Stimulated activated CD4-positive, alpha-beta T cell treated with anti-CD3 and anti-CD28 coated beads, Interleukin-15, amount 100 ng/mL, for 1 hour (primary cell): ENCODE measurements at places on chromosomes 11 and 22.

DNA sequence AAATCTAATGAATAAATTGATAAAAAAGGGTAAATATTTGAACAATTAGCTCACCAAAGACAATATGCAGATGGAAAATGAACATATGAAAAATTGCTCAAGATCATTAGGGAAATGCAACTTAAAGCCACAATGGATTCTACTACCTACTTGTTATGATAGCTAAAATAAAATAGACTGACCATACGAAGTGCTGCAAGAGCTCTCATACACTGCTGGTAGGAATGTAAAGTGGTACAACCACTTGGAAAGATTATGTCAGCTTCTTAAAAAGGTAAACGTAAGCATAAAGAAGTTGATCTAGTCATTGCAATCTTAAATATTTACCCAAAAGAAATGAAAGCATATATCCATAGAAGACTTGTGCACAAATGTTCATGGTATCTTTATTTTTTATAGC is 504.2 kb upstream of the ARHGAP42 start:
- DNase-seq: no peak

GRCh38 chr22:48577014-48577690 is 1250.5 kb downstream of the BRD1 start:
- no peak for DNase-seq

DNA sequence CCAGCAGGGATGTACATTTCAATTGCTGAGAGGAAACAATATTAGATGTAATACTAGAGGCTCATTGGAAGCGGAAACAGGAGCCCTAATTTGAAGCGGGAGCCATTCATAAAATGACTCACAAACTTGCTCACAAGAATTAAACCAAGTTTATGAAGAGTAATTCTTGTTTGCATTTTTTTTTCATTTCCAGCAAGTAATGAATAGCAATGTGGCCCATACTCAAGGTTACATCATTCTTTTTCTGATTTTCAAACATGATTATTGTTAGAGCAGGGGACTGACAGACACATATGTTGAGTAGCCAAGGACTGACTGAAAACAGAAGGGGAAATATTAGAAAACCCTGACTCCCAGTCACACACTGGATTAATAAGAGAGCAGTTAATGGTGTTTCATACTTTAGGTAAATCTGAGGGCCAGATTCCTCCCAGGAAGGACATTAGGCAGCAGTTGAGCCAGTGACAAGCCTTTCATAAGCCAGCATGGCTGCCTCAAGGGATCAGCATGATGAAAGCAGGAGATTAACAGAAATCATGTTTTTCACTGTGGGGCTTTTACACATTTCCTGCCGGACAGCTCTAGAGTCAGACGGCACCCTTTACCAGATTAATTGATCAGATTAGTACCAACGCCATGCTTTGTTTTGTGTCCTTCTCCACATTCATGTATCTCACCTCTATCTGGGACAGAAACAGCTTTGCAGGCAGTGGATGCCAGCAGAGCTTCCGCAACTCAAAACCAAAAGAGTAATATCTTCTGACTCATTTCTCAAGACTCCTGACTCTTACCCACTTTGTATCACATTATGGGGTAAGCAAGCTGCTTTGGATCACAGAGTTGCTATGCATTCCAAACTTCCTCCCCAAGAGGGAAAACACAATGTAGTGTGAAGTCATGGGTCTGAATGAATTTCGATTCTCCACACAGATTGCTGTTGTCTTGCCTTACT is 831.6 kb downstream of the KCNA4 start:
- DNase-seq: no peak

DNA sequence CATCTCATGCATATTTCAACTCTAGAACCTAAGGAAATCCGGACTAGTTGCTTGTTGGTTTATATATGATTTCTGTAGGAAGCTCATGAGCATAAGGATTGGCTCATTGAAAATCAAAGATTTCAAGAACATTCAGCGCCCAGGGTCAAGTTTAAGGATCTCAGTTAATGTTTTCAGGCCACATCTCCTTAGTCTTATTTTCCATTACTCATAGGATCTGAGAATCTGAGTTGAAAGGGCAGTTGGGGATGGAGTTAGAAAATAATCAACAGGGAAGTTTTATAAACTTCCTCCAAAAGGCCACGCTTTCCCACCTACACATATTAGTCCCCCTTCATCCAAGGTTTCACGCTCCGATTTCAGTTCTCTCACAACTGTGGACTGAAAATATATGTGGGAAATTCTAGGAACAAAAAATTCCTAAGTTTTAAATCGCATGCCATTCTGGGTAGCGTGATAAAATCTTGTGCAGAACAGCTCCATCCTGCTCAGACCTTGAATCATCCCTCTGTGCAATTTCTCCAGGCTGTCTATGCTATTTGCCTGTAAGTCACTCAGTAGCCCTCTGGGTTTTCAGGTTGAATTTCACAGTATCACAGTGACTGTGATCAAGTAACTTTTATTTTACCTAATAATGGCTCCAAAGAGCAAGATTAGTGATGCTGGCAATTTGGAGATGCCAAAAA is 160.2 kb downstream of the KIRREL3 start:
- DNase-seq: no peak

- no peak for DNase-seq
Measured at GRCh38 chr11:27085605-27086004, 45.0 kb downstream of the BBOX1 start.

GRCh38 chr11:64720167-64720566 is 2.8 kb downstream of the NRXN2 start:
- no peak for DNase-seq

- DNase-seq: no peak
Measured at GRCh38 chr11:92766698-92767097, 202.8 kb upstream of the MTNR1B start.

GRCh38 chr11:117579161-117579560 is 217.9 kb downstream of the DSCAML1 start:
- no peak for DNase-seq

DNA sequence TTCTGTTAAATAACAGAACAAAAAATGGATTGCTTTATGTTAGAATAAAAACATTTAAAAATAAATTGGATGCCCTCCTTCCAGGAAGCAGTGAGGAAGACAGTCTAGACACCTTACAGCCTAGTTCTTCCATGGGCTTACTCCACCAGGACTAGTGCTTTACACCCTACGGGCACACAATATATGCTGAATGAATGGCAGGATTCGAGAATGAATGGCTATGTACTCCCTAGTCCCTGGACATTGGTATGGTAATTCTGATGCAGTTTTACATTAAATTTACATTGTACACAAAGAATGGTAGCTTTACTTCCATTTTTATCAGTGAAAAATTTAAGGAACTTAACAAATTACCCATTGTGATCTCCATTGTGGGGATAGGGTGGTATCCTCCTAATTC is 16.7 kb downstream of the TMEM218 start:
- DNase-seq: no peak

DNA sequence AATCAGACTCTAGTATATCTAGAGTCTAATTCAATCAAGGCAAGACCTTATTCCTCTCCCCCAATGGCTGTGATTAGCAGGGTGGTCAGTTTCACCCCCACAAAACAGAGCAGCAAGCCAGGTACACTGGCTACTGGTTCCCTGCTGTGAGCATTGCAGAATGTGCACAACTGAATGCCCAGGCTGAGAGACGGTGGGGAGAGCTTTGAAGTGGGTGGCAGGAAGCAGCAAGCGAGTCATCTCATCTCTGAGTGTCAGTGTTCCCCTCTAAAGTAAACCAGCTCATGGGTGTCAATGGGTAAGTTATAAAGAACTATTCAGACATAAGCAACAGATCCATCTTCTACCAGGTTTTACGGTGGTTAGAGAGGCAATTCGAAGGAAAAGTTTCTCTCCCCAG is 37.6 kb downstream of the GAB4 start:
- no peak for DNase-seq

- no peak for DNase-seq
Measured at GRCh38 chr11:71491940-71492339, 35.1 kb upstream of the KRTAP5-7 start.

GRCh38 chr11:124874571-124875255 is 9.5 kb downstream of the ROBO3 start:
- DNase-seq: no peak

- no peak for DNase-seq
Measured at GRCh38 chr11:65416841-65417701, 5.5 kb upstream of the NEAT1 start.

GRCh38 chr22:35782504-35782903 is 64.8 kb downstream of the APOL5 start:
- DNase-seq: no peak

- no peak for DNase-seq
Measured at GRCh38 chr11:129769059-129769458, 46.6 kb upstream of the TMEM45B start.

DNA sequence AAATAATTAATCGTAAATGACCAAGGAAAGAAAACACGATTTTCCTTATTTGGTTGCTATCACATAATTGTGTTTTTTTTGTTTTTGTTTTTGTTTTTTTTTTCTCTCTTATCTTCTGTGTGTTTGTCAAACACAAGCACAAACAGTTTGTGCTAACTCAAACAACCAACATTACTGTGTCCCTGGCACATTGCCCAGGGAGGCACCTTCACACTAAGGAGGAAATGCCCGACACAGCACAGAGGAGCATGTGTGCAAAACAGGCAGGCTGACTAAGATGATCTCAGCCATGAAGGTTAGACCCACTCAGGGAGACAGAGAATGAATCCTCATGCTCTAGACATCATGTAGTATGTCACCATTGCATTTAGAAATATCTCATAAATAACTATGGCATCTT is 130.1 kb downstream of the SOX6 start:
- no peak for DNase-seq

- no peak for DNase-seq
Measured at GRCh38 chr22:45448431-45448830, 34.9 kb downstream of the RIBC2 start.

DNA sequence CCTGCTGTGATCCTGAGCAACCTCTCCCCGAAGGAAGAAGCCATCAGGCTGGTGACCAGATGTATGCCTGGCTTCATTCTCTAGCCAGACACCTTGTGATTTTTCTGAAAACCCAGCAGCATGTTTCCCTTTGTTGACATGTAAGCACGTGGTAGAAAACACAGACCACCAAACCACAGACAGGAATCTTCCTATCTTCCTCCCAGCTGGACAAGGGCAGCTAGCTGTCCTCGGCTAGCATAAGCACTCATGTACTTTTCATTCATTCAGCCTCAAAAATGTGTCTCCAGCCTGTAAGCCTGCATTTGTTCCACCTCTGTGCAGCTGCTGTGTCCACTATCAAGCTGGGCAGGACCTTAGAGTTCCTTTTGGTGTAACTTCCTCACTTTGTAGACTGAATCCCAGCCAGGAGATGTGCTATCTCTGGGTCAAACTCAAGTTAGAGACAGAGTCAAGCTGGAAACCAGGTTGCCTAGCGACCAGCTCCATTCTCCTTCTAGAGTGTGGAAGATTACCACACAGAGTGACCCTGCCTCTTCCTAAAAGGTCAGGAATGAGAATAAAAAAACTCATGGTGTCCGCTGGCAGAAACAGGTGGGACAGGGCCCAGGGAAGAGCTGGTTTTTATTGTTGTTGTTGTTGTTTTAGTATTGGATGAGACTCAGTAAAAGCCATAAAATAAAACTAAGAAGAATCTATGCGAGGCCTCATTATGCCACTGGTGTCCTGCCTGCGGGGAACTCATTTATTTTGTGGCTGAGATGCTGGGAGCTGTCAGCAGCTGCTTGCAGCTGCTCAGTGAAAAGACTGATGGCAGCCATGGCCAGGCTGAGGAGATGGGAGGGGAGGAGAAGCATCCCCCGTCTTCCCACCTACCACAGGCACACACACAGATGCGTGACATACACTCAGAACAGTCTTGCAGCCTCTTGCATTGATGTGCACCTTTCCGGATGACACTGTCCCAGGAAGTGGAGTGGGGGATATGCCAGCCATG is 7.4 kb upstream of the CLMP start:
- no peak for DNase-seq

DNA sequence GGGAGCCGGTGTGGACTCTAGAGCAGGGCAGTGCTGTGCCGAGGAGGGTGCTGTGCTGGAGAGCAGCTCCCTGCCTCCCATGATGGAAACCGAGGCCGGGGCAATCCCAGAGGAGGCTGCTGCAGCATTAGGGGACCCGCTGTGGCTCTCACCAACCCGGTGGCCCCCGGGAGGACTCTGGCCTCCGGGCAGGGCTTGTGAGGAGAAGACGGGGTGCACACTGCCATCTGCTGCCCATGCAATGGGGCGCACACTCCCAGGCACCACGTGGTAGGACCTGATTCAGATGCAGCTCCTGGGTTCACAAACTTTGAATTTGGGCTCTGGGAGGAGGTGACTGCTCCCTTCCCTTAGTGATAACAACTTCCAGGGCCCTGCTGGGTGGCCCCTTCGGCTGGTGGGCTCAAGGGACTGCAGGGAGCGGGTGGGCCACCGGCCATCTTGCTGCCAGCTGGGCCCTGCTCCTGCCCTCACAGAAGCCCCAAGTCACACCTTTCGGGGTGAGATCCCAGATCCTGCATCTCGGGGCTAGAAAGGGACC is 93.8 kb upstream of the FGF3 start:
- DNase-seq: no peak

- DNase-seq: no peak
Measured at GRCh38 chr11:132792341-132793140, 739.8 kb downstream of the OPCML start.

DNA sequence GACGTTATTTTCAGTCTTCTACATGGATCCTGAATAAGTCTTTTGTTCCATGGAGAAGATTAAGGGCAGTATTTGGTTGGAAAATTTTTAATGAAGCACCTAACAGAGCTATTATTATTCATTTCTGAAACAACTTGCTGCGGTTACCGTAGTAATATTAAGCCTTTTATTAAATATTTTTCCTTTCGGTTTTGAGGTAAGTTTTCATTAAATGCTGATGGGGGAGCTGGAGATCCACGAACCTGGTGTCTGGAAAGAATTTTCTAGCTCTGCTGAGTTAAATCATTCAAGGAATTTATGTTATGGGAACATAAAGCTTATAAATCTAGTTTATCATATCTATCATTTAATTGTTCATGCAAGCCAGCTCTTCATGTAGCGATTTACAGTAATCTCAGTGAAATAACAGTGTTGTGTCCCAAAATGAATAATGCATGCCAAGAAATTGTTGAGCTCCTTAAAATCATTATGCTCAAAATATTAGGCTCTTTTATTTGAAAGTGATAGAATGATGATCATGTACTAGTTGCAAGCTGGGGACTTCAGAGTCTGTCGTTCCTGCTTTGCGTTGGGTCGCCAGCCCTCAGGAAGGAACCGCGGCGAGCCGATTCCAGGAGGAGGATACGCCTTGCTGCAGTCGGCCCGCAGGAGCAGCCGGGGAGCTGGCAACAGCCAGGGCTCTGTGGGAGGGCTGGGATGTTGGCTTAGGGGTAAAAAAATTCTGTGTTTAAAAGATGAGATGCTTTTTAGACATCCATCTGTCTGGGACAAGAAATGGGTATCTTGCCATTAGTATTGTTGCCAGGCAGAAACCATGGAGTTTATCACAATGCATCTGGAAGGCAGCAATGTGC is 83.1 kb downstream of the TBC1D22A start:
- no peak for DNase-seq

GRCh38 chr11:117818041-117818873 is 6.3 kb downstream of the FXYD2 start:
- no peak for DNase-seq

GRCh38 chr11:58609723-58610122 is 12.7 kb upstream of the CNTF start:
- no peak for DNase-seq

GRCh38 chr11:78406568-78407196 is 10.9 kb downstream of the GAB2 start:
- DNase-seq: no peak

- DNase-seq: no peak
Measured at GRCh38 chr11:34447044-34447443, 8.3 kb downstream of the CAT start.
